ENCODE measurements at places on chromosomes 3 and 15.

- no peak for DNase-seq
Observed at GRCh38 chr3:14318646-14319045, 83.8 kb upstream of the SLC6A6 start.

- no peak for DNase-seq
Observed at GRCh38 chr3:44324584-44324983, 14.0 kb upstream of the TCAIM start.

- DNase-seq, result no peak
Observed at GRCh38 chr3:123424321-123424998, 24.4 kb downstream of the ADCY5 start.

DNA sequence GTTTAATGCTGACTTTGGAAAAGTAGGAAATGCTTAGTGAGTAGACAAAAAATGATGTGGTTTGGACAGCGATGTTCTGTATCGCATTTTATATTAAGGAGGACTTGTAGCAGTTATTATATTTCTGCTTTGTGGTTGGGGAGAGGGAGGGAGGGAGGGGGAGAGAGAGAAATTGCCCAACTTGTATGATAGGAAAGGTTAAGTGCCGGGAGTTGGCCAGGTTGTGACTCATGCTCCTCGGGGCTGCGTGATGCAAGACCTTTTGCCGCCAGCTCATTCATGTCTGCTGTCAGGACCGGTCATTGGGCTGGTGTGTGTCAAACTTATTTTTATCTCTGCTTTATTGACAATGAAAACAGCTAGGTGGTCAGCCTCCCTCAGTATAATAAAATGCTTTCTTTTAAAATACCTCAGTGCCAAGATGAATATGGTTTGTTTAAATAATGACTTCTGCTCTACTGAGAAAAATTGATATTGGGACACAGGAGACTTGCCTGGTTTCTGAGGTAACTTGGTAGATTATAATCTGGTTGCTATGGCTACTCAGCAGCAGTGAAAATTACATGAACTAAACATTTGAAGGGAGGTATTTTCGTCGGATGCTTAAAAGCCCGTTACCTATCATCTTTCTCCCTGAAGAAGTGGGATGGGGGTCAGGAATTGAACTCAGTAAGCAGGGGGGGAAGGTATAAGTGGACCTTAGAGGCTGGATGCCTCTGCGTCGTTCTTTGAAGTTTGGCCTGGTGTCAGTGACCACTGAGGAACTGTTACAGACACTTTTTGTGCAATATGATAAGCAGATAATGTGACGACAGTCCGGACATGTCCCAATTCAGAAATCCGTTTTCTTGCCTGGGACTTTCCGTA lies 90.7 kb downstream of the FNDC3B start:
- peak; percentile 92 for DNase-seq

GRCh38 chr15:68626739-68627138 lies 47.9 kb downstream of the CORO2B start:
- DNase-seq, result no peak

GRCh38 chr15:89104172-89104564 lies 15.9 kb downstream of the ABHD2 start:
- DNase-seq, result no peak

- DNase-seq, result no peak
Observed at GRCh38 chr15:42185801-42186200, 22.3 kb downstream of the VPS39 start.

DNA sequence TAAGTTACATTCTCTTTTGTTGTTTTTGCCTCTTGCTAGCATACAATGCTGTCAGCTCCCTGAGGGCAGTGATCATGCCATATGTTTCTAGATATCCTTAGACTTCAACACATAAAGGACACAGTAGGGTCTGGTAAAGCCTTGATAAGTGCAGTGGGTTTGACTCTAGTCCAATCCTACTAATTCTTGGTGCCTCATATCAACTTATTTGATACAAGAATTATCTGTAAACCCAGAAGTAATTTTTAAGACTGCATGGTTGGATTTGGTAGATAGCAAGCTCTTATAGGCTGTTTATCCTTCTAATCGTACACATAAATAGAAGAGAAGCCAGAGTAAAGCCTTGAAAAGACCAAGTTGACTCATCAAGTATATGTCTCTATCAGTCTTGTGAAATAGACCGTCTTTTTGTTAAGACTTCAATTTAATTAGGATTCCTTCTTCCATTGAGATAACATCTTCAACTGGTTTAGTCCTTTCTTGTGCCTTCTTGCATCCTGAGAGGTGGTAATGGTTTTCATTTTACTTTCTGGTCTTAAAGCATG lies 265.6 kb upstream of the CDIN1 start:
- peak; percentile 90 for DNase-seq

DNA sequence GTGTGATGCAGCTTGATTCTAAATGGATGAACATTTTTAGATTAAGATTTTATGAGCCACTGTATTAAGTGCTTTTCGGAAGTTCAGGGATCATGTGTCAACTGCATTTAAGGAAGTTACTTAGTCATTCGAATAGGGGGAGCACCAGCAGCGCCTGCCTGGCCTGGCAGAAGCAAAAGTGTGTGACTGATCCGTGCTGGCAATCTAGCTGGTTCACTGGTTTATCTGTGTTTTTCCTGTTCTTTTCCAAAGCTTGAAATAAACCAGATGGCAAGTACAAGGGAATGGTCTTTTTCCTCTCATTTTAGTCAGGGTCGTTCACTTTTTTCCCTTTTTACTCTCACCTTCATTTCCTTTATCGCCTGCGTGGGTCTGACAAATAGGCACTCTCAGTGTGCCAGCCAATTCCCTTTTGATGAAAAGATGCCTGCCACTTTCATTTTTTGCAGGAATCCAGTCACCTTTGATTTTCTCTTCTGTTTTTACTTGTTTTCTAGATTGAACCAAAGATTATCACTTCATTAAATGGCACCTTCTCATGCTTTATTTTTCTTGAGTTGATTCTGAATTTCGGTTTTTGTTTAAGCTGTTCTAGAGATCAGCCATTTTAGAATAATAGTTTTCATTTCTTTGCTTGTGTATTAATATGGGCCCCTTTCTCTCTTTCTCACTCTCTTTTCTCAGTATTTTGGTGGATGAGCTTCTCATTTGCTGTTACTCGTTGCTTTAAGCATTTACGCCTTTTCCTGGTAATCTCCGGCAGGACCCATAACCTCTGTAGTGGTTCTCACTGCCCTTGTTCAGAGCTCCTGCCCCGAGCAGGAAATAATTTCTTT lies 2.8 kb downstream of the ABHD2 start:
- peak; percentile 88 for DNase-seq

DNA sequence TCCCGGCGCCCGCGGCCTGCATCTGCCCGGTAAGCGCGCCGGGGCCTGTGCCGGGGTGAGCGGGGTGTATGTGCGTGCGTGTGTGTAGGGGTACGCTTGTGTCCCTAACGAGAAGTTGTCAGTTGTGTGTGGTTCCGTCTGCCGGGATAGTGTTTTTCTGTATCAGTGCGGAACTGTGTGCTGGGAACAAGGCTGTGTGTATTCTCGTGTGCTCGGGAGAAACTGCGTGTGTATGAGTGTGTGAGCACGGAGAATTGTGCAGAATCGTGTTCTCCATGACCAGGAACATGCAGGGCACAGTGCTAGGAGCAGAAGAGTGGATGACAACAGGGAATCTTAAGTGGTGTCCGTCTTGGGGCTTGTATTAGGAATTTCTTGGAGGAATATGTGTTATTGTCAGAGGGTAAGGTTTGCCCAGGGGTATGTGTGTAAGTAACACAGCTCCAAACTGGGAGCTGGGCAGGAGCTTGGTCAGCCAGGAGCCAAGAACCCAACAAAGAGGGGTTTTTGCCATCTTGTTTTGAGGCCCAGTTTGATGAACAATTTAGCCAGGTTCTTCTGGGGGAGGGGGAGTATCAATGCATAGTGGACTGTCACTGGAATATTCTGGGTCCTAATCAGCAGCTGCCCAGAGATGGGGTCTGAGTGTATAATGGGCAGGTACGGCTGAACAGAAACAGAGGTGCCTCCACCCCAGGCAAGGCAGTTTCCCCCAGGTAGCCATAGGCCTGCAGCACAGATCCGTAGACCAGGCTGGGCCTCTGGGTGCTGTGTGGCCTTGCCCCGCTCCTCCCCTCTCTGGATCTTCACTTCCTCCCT lies 2.1 kb downstream of the ISL2 start:
- DNase-seq, result no peak

GRCh38 chr3:13108861-13109260 lies 35.6 kb upstream of the IQSEC1 start:
- no peak for DNase-seq

DNA sequence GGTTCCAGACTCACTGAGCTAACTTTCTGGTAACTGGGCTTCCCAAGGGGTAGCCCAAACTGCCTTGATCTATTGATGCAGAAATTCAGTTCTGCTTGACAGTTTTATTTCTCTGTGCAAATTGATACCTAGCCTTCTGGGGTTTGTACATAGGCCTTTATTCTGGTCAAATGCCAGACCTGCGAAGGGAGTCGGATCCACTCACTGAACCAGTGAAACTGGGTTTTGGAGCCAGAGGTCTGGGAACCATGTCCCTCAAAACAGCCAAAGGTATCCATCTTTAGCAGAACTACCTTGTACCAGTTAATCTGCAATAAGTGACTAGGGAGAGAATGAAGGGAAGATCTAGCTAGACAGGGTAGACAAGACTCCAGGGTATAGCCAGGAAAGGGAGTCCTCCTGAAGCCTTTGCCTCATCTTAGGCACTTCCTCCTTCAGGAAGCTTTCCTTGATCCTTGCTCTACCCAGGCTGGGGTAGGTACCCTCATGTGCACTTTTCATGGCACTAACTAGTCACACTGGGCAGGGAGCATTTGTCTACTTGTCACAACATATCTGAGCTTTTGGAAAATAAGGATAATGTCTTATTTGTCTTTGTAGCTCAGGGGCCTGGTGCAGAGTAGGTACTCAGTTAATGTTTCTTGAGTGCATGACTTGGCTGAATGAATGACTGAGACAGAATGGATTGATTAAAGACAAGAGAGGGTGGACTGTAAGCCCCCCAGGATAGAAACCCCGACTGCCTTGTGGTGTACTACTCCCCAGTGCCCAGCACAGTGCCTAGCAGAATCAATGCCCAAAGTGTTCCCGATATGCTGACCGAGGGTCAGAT lies 1.4 kb upstream of the SNX33 start:
- no peak for DNase-seq

DNA sequence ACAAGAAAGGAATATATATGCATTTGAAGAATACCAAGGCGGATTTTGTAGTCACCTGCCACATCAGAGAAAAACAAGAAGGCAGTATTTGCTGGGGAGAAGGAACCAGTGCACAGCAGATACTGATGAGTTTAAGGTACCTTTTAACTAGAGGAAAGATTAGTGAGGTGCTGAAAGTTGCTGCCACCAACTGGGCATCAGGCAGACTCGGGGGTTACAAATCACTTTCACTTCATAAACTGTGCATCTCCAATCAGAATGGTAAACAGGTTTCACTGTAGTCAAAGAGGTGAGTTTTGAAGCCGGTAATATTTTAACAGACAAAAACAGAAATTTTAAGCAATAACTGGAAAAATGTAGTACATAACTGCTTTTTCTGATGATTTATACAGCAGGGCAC lies 4.1 kb downstream of the FBN1 start:
- DNase-seq, result peak; percentile 76

- DNase-seq, result peak; percentile 74
Observed at GRCh38 chr15:65796610-65797078, 4.6 kb upstream of the DENND4A start.

GRCh38 chr3:154398084-154398967 lies 31.7 kb downstream of the GPR149 start:
- no peak for DNase-seq

DNA sequence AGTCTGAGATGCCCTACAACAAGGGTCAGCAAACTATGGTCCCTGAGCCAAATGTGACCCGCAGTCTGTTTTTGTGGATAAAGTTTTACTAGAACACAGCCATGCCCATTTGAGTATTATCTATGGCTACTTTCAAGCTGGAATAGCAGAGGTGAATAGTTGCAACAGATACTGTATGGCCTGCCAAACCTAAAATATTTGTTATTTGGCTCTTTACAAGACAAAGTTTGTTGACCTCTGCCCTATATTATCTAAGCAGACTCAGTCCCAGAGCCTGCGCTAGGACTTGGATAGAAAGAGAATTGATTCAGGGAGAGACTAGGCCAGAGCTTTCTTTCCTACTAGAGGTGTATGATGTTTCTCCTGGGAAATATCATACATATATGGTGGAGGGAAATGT lies 81.7 kb upstream of the NMNAT3 start:
- DNase-seq, result no peak

- no peak for DNase-seq
Observed at GRCh38 chr3:196942915-196943277, 568 bp upstream of the NCBP2 start.

DNA sequence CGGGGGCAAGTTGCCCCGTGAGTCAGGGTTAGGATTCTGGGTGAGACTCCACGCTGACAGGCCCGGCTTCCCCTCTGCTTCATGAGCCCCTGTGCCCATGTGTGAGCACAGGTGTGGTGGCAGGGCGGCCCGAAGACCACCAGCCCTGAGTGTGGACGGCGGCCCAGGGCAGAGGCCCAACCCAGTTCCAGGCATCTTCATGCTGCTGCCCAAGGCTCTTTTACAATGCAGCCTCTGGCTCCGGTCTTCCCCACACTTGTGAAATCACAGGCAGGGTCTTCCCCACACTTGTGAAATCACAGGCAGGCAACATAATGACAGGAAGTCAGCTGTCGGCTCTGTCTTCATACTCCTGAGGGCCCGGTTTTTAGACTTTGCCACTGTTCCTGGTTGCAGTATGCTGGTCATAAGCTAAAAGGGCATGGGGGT lies 78.8 kb downstream of the AAGAB start:
- DNase-seq, result no peak

- DNase-seq, result peak; percentile 27
Observed at GRCh38 chr3:185528532-185528931, 23.9 kb downstream of the LIPH start.

DNA sequence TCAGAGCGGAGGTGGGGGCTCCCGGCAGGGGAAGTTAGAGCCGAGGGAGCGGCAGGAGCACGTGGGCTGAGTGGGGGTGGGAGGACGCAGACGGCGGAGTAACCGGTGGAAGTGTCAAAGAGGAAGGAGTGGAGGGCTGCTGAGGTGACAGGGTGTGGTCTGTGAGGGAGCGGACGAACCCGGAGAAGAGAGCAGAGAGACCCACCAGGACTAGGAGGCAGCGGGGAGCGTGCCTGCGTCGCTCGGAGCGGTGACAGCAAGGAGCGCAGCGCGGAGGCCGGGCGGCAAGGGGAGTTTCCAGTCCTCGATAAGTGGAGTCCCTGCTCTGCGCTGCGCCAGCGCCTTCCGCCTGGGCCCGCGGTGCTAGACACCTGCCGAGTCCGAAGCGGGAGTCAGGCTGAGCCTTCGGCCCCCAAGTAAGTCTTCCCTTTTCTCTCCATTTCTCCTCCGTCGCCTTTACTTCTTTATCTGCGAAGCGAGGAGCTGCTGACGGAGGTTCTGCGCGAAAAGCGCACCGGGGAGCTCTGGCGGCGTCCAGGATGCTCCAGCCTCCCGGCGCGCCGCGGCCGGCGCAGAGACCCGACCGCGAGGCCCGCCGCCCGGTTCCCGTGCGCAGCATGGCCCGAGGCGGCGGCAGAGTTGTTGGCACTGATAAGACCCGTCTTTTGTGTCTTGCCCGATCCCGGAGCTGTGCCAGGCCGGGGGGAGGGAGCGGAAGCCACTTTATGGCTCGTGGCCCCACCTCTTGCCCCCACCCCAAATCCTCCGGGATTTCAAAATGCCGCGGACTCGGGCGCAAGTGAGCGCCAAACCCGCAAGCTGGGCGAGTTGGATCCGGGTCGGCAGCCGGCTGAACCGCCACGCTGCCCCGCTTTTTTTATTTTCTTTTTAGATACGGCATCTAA lies 533.0 kb upstream of the SEMA6D start:
- no peak for DNase-seq

- no peak for DNase-seq
Observed at GRCh38 chr3:164467007-164467406, 611.3 kb downstream of the SI start.
